ENCODE measurements at places on chromosomes 3 and 15.

DNA sequence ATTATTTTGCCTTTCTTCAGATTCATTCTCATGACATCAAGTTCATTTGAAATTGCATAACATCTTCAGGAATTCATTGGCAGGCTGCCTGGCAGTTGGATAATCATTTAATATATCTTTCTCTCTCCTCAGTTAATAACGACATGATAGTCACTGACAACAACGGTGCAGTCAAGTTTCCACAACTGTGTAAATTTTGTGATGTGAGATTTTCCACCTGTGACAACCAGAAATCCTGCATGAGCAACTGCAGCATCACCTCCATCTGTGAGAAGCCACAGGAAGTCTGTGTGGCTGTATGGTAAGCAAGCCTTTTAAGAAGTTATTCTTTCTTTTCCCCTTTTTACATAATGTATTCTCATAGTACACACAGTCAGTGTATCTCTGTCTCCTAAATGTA lies 38.2 kb downstream of the TGFBR2 start:
- no peak for DNase-seq

- no peak for DNase-seq
Measured at GRCh38 chr3:36206956-36207580, 173.2 kb upstream of the STAC start.

GRCh38 chr3:57143886-57144459 lies 21.2 kb downstream of the IL17RD start:
- no peak for DNase-seq

DNA sequence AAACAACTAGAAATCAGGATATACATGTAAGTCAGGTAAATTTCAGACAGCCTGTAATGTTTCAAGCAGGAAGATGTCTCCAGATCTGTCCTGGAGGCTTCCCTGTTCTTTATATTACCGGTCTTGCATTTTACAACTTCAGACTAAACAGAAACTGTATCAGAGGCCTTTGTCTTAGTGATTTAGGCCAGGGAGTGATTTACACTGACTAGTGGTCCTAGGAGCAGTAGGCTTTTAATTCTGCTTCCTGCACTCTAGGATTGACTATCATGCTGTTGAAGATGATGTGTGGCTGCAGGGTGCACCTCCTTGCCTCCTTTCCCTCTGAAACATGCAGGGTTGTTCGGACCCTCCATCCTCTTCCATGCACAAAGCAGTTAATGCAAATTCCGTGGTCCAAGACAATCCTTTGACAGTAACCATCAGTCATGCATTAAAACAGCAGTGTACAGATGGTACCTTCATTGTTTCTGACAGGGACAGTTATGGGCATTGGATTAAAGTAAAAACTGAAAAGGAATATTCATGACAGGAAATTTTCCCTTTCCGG lies 27.6 kb downstream of the CHRNA7 start:
- DNase-seq = no peak

GRCh38 chr15:62925875-62926274 lies 116.7 kb upstream of the TPM1 start:
- DNase-seq = no peak

- no peak for DNase-seq
Measured at GRCh38 chr3:141151439-141151838, 80.2 kb upstream of the PXYLP1 start.

DNA sequence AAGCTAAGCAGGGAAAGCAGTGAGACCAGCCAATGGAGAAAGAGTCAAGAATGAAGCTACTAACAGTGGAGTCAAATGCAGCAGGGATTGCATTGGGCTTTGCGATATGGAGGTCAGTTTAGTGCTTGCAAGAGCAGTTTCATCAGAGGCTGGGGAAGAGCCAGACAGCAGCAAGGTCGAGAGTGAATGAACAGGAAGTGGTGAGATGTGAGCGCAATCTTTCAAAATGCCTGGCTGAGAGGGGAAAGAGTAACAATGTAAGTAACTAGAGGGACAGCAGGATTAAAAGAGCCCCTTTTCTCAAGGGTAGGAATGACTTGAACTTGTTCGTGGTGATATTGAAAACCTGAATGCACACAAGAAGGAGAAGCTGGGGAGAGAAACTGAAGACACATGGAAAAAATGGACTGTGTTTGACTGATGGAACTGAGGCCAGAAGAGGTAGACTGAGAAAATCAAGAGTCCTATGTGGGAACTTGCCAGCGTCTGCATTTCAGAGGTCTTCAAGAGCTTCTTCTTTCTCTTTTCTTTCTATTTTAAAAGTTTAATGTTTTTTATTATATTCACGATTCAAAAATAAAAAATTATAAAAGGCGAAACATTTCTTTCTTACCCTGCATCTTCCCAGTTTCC lies 30.6 kb upstream of the GPR160 start:
- peak; percentile 76 for DNase-seq

GRCh38 chr3:17865631-17866030 lies 123.2 kb upstream of the TBC1D5 start:
- DNase-seq = no peak

Measured in T-helper 1 cell (primary cell).